Urinary bladder (tissue), 4 donors: ENCODE measurements at places on chromosomes 4 and X.

DNA sequence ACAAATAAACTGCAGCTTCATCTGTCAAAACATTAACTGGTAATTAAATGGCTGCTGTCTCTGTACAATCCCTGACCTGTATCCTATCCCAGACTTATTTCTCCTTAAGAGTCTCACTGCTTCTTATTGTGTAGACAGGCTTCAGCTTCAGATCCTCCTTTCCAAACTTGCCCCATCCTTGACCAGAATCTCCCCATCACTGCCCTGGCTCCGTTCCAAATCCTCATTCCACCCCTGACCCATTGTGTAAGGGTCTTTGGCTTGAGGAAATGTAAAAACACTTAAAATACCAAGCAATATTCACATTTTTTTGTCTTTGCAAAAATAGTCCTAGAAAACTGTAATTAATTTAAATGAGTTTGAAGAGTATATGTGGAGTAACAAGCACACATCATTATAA is 152.6 kb upstream of the VEGFC start:
- no peak for DNase-seq

GRCh38 chr4:139728840-139729239 is 63.2 kb downstream of the MGST2 start:
- no peak for DNase-seq

DNA sequence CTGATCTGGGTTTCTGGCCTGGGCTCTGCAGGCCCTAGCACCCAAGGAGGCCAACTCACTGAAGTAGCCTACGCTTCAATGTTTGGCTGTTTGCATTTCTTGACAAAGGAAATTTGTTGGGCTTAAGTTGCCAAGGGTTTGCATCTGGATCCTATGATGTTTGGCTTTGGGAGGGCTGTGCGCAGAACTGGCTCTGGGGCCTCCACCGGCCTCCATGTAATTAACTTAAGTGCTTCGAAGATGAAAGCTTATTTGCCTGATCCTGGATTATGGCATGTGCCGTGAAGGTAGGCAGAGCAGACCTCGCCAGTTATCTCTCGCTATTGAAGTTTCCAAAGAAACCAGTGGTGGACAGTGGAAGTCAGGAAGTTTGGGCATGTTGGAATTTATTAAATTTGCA is 124.3 kb upstream of the STX18 start:
- DNase-seq, result no peak

- DNase-seq, result no peak
Observed at GRCh38 chrX:152136312-152136711, 2.1 kb downstream of the MAGEA10 start.

GRCh38 chr4:7324651-7325121 is 110.0 kb downstream of the PSAPL1 start:
- no peak for DNase-seq

- DNase-seq, result no peak
Observed at GRCh38 chrX:26597981-26598380, 382.0 kb downstream of the MAGEB5 start.

- no peak for DNase-seq
Observed at GRCh38 chr4:176498617-176499256, 179.0 kb downstream of the SPCS3 start.

DNA sequence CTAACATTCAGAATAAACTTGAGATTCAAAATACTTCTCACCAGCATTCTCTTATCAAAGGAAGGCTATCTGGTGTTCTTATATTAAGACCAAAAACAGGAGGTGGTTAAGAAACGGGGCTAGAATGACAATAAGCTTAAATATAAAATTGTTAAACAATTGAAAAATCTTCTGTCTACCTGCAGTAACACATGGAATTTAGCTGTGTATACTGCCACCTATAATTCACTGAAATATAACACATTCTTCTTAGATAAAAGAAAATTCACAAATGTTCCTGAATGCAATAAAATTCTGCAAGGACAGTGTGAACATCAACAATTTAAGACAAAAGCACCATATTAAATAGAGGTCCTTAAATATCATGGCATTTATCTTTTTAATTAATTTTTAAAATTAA is 11.5 kb upstream of the PCDH10 start:
- DNase-seq, result no peak

GRCh38 chr4:13344216-13344615 is 139.9 kb downstream of the RAB28 start:
- DNase-seq, result no peak

DNA sequence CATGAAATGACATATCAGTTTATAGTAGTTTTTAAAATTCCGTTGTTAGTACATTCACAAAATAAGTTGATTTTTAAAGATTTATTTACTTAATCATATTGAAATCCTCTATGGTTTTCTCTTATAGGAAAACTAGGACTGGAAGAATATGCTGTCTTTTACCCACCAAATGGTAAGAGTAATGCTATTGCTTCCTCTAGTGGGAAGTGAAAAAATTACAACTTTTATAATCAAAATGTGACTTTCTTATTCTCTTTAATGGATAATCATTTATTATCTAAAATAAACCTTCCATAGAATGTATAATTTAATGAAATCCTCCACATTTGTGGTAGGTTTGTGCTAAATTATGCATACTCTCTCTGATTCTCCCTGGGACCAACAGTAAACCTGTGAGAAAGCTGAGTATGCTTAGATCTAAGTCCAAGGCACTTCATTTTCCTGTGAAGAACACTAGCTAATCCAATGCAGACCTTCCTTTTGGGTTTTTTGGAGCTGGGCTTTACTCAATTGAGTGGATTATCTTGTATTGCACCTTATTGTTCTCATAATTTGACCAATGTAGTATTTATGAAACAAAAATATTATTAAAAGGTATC is 136.2 kb downstream of the TBC1D19 start:
- DNase-seq, result no peak

GRCh38 chrX:65582450-65583082 is 48.0 kb upstream of the LAS1L start:
- no peak for DNase-seq

DNA sequence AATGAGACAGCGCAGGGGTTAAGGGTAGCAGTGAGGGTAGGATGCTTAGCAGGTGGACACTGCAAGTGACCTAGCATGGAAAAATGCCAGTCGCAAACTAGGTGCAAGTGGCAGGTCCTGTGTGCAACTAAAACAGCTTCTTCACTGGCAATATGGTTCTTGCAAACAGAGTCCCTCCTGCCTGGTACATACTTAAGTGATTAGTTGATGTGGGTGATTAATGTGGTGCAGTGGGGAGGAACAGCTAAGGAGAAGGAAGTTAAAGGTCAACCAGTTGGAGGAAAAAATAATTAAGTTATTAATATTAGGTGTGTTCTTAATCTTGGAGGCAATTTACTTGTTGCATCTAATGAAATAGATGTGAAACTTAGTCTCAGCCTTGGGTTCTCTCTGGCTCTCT is 121.6 kb upstream of the IGFBP7 start:
- DNase-seq, result no peak

DNA sequence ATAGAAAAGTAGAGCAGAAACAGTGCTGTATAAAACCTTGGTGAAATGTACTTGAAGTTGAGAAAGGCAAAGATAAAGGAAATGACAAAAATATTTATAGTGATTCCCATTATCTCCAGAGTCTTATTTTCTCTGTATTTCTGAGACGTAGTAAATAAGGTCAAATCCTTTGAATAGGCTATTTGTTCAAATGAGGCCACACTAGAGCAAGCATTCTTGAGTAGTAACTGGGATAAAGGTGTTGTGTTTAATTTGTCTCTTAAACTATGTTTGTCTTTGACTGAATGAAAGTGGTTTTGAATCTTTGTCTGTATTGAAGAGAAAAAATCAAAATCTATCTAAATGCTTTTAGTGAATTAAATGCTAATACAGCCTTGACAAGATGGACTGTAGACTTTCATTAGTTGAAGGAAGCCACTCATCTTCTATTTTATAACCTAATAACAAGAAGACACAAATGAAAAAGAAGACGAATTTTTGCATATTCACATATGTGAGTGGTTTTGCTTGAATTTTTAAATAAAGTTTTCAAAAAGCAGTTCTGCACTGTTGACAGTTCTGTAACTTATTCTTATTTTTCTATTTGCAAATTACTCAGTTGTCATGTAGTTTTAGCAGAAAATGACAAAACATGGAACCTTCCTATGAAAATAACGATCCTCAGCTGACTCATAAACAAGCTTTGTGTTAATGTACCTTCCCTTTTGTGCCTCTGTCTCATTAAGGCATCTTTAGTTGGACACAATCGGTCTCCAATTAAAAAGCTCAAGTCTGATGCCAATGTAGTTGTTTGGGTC is 94.8 kb upstream of the PCDH18 start:
- no peak for DNase-seq

- no peak for DNase-seq
Observed at GRCh38 chr4:137471895-137472294, 60.4 kb downstream of the PCDH18 start.

- DNase-seq, result no peak
Observed at GRCh38 chr4:182346675-182347375, 103.6 kb downstream of the TENM3 start.

- no peak for DNase-seq
Observed at GRCh38 chr4:100356172-100356571, 161.7 kb downstream of the EMCN start.

DNA sequence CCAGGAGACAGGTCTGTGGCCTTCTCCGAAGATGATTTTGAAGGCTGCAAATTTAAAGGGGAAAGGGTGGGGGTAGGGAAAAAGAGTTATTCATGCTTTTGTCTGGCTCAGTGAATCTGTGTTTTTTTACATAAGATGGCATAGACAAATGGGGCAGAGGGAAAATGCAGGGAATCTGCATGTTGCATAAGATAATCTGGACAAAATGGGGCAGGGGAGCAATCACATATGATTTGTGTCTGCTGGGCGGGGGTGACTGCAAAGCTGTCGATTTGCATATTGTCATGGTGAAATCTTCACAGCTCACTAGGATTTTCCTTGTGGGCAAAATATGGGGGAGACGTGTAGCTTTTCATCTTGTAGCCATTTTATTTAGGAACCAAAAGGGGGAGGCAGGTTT is 29.4 kb upstream of the GYG2 start:
- no peak for DNase-seq

GRCh38 chr4:476501-476900 is 22.5 kb downstream of the ZNF721 start:
- no peak for DNase-seq

- DNase-seq, result no peak
Observed at GRCh38 chr4:145935253-145936141, 3.1 kb downstream of the ZNF827 start.

GRCh38 chr4:27123123-27123768 is 262.6 kb downstream of the STIM2 start:
- DNase-seq, result no peak

DNA sequence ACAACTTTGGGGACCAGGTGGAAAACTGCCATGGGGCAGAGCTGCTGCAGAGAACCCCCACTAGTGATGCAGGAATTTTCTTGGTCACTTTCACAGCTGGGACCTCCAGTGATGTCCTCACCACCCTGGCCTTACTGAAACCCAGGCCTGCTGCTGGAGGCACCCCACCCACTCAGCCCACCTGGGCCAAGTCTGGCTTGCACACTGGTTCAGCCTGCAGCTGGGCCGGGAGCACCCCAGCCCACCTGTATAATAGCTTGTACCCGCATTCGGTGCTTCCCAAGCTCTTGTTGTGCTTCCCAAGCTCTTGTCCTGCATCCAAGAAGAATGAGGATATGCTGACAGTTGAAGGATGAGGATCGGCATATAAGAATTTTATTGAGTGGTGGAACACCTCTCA is 86.4 kb upstream of the ZMAT1 start:
- DNase-seq, result no peak

DNA sequence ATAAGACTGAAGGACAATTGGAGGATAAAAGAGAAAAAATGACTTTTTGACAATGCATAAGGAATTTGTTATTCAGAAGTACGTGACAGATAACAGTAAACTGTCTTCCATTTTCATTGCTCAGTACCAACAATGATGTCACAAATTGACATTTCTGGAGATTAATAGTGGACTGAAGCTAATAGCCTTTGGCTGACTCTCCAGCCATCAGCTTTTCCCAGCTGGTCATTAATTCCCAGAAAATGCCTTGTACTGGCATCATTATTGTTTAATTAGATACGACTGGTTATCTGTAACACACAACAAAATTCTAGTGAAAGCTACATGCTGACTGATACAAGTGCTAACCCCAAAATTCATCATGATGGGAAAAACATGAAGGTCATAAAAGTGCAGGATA is 147.9 kb upstream of the FGF13 start:
- no peak for DNase-seq

DNA sequence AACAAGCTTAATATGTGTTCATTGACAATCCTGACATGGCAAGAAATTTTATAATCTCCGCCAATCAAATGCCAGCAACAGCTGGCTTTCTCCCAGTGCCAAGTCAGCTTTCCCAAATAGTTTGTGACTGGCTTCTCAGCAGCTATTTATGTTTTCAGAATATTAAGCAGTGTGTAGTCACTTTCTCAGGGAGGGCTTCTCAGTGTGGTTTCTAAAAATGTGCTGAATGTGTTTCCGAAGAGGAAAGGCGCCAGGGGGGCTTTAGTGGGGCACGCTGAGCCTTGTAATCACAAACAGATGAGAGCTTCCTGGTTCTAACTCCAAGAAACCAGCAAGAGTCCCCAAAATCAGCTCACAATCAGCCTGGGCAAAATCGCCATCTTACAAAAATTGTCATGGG is 258.7 kb upstream of the CPEB2 start:
- no peak for DNase-seq

GRCh38 chr4:121370729-121371325 is 10.0 kb downstream of the QRFPR start:
- no peak for DNase-seq

DNA sequence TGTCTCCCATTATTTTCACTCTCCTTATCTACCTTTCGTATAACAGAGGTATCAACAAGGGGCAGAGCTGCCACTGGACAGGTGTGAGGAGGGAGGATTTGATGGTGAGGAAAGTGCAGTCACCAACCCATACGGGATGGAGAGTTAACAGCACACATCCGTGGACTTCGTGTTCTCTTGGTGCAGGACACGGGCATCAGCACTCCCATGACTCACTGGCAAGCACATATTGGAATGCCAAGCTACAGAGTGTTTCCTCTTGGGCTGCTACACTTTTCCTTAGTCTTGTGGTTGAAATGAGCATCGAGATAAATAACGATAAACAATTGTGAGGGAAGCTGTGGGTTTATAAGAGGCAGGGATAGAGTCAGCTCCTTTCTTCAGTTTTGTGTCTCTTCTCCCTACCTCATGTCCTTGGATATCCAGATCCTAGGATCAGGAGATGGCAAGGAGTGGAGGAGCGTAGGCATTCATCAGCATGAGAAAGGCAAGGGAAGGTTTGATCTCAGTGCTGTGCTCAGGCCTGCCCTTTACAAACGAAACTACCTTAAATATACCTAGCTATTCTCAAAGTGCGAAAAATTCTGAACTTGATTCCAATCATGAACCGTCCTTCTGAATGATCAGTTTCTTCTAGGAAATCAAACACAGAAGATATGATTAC is 96.3 kb downstream of the ZNF827 start:
- no peak for DNase-seq

DNA sequence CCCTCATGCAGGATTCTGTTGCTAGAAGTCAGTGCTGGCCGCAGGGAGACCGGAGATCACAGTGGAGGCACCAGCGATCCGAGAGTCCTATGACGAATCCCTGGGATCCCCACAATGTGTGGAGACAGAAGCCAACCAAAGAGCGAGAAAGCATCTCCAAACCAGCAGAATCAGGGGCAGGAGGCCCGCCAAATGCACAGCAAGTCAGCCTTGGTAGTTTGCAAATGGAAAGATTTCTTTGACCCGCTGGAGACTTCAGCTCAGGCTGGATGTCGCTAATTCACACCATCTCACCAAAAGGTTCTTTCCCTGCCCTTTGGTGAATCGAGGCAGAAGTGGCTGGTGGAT is 505 bp upstream of the PKD2 start:
- no peak for DNase-seq

- DNase-seq, result no peak
Observed at GRCh38 chr4:148265627-148266026, 176.6 kb downstream of the NR3C2 start.
